ENCODE measurements at places on chromosomes 7 and 10.

DNA sequence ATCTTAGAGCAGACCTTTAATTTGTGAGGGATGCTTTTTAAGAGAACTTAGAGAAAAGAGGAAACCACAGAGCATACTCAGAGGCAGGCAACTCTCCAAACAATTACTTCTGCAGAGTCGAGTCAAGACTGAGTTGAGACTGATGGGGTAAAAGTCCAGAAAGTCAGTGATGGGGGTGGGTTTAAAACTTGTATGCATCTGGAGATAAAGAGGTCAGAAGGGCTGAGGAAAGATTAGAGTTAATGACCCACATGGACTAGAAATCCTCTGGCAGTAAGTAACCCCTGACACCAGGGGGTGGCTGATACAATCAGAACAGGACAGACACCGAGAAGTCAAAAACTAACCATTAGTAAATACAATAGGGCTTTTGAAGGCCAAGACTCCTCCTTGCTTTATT, 42.4 kb upstream of the SEPTIN7 start:
- no peak for DNase-seq

DNA sequence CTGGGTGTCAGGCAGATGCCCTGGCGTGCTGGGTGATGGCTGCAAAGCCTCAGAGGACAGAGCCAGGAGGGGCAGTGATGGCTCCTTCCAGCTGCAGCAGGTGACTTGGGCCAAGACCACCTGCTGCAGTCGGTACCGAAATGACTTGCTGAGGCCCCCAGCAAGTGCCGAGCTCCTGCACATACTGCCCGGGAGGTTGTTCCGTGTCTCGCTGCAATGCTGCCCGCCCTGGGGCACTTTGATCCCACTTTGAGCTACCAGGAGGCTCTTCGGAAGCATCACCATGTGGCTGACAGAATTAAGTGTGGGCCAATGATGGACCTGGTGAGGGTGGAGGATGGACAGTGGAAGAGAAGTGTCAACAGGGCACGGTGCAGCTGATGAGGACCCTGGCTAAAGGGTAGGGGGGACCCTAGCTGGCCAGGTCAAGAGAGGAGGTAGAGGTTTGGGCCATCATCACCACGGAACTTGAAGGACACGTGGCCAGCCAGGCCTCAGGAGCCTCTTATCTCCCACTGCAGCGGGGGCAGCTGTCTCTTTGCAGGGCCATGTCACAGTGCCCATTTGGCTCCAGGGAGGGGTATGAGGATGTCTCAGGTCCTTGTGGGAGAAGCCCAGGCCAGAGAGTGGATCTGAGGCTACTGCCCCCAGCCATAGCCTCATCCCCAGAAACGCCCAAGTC, 51.1 kb upstream of the NANOS1 start:
- DNase-seq: no peak

GRCh38 chr7:95609277-95609971, 13.1 kb upstream of the PDK4 start:
- DNase-seq: no peak

DNA sequence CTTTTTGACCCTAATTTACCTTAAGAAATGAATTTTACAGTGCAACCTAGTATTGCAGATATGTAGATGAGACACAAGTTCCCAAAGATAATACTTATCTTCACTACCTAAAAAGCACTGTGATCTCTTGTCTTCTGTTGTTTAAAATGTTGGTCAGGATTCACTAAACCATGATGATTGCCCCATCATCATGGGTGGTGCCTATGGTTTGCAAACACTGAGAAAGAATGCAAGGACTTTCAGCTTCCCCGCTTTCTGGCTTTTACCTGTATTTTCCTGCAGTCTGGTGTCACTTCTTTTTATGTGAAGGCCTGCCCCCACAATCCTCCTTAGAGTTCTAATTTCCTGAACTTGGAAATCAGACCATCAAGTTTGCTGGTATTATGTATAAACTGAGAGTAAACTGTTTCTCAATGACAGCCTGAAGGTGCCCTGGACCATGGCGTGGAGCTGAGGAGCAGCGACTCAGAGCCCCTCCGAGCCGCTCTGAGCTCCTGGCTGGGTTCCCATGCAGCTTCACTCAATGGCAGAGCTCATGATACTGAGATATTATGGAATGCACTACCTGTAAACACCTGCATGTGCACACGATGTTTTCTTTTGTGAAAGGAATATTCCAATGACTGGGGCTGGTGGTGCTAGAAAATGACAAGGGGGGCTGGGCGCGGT, 118.4 kb upstream of the EFCAB10 start:
- no peak for DNase-seq

DNA sequence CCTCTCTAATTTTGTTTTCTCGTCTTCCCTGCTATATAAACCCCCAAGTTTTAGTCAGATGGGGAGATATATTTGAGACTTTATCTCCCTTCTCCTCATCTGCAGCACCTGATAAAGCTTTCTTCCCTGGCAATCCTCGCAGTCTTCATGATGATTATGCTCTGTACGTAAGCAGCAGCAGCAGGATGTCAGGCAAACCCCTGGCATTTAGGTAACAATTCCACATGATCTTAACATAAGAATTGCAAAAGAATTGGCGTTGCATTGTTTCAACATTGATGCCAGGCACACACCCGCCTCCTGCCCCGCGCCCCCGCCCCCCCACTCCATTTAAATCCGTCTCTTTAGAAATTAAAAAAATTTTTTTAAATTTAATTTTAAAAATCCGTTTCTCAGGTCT, 6.1 kb downstream of the PKD1L1 start:
- DNase-seq: no peak

- peak; percentile 27 for DNase-seq
Observed at GRCh38 chr10:44385026-44385695, at the start of gene CXCL12. CXCL12 (minus strand) TSS chr10:44385097; CDS start chr10:44385005, 92 bp downstream.

- no peak for DNase-seq
Observed at GRCh38 chr7:115654384-115655214, 376.0 kb downstream of the TFEC start.

- DNase-seq: no peak
Observed at GRCh38 chr7:22589641-22590201, 89.7 kb upstream of the STEAP1B start.

- no peak for DNase-seq
Observed at GRCh38 chr7:131890176-131890575, 333.7 kb upstream of the PODXL start.

DNA sequence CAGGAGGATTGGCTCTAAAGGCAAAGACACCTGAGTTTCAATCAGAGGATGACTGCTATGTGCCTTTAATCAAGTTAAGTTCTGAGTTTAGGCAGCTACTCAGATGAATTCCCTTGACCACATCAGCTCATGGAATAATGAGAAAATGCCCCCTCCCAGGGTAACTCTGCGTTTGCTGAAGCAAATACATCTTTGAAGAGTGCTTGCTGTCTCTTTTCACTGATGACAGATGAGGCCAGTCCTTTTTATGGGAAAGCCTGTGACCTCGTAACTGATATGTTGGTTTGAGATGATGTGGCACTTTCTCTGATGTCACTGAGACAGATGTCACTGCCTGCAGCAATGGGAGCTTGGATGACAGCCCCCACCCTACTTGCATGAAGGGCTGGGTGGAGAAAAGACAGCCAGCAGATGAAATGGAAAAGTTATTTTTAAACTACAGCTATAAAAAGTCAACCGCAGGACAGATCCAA, 43.7 kb upstream of the DGKI start:
- DNase-seq: peak; percentile 42

GRCh38 chr10:123245264-123245663, 91.1 kb downstream of the BUB3 start:
- DNase-seq: peak; percentile 12

GRCh38 chr10:6045314-6045848, 16.8 kb downstream of the IL2RA start:
- peak; percentile 68 for DNase-seq

GRCh38 chr10:102234888-102235597, 6.3 kb downstream of the PITX3 start:
- no peak for DNase-seq

DNA sequence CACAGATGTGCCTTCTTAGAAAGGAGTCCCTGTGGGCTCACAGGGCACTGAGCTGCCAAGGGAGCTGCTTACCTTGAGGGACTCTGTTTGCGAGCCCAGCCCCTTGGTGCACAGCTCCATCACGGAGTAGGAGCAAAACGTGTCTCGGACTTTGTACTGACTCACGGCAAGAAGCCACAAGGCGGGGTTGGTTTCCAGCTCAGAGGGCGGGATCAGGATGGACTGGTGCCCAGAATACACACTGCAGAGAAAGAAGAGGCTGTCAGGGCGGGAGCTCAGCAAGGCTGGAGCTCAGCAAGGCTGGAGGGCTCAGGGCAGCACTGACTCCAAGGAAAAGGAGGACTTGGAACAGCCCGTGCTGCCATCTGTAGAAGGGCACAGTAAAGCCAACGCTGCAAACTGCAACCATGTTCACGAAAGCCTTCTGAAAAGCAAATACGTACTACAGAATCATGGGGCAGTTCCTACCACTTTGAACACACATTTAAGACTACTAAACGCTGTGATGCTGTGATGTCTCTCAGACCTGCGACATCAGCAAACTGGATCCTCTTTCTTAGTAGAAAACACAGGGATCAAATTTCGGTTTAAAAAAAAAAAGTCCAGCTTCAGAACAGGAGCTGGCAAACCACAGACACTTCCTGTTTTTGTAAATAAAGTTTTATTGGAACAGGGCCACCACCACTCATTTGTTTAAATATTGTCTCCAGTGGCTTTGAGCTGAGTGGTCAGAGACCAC, 194.3 kb downstream of the ZMYND11 start:
- peak; percentile 67 for DNase-seq

GRCh38 chr7:141220263-141220880, 146.5 kb downstream of the TMEM178B start:
- no peak for DNase-seq

Data from activated CD4-positive, alpha-beta T cell treated with anti-CD3 and anti-CD28 coated beads for 36 hours (primary cell).